ENCODE measurements at places on chromosomes 12 and 14.

- DNase-seq: no peak
Measured at GRCh38 chr14:105466531-105467248, 7.9 kb upstream of the CRIP2 start.

GRCh38 chr12:66637699-66638301 lies 41.1 kb downstream of the GRIP1 start:
- no peak for DNase-seq

DNA sequence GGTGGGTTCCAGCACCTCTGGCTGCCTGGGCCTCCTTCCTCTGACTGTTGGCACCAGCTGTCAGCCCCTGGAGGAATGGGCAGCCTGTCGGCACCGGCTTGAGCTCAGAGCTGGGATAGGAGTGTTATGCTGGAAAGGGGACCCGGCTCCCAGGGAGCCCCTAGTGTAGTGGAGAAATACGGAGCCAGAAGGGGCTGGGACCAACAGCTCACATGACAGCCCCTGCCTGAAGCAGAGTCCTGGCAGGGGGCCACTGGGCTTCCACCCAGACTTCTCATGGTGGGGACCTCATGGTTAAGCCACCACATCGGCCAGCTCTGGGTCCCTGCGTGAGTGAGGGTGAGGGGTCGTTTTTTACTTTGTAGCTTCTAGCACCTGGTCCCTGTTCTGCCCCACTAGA lies 174.5 kb downstream of the TSPAN9 start:
- no peak for DNase-seq

DNA sequence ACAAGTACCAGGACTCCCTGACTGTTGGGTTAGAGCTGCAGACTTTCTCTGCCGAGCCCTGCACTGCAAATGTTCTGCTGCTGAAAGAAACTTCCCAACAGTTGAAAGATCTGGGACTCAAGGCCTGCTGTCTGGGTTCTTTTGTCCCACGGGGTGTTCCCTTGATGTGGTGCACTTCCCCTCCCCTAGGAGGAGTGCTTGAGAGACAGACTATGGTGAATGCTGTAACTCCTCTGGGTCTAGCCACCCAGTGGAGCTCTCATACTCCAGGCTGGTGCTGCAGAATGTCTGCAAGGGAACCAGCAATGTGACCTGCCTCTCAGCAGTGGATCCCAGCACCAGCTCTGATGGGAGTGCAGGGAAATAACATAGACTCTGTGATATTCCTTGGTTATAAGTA lies 129.2 kb upstream of the SLCO1B1 start:
- DNase-seq: no peak

GRCh38 chr14:86321151-86321550 lies 791.2 kb downstream of the FLRT2 start:
- DNase-seq: no peak

GRCh38 chr14:101096551-101096950 lies 193.0 kb upstream of the RTL1 start:
- DNase-seq: no peak

- DNase-seq: no peak
Measured at GRCh38 chr12:39074063-39074462, 168.7 kb upstream of the CPNE8 start.

GRCh38 chr12:12128670-12129069 lies 57.9 kb downstream of the BCL2L14 start:
- DNase-seq: no peak

- DNase-seq: no peak
Measured at GRCh38 chr14:105059925-105060565, 5.2 kb downstream of the GPR132 start.

GRCh38 chr12:82862069-82862841 lies 175.5 kb downstream of the TMTC2 start:
- DNase-seq: no peak

GRCh38 chr14:82447586-82447985 lies 913.9 kb upstream of the SEL1L start:
- DNase-seq: no peak

- no peak for DNase-seq
Measured at GRCh38 chr12:57759360-57759980, 4.6 kb downstream of the MARCHF9 start.

GRCh38 chr12:2733493-2734355 lies 61.0 kb upstream of the FKBP4 start:
- DNase-seq: no peak

- DNase-seq: no peak
Measured at GRCh38 chr12:53207042-53207441, at the start of gene ITGB7. Gene ITGB7, minus strand, starts transcription at chr12:53207251. Its CDS starts 6,808 bp downstream, at chr12:53200443.

DNA sequence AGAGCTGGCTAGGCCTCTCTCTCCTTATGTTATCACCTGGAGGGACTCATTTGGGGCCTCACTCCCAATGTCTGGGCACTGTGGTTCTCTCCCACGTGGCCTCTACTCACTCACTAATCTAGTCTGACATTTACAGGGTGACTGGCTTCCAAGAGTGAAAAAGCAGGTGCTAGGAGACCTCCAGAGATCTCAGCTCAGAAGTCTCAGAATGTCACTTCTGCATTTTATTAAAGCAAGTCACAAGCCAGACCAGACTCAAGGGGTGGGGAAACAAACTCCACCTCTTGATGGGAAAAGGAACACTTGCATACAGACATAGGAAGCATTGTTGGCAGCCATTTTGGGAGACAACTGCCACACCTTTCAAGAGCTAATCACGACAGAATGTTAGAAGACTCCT lies 175.9 kb downstream of the MON2 start:
- no peak for DNase-seq

DNA sequence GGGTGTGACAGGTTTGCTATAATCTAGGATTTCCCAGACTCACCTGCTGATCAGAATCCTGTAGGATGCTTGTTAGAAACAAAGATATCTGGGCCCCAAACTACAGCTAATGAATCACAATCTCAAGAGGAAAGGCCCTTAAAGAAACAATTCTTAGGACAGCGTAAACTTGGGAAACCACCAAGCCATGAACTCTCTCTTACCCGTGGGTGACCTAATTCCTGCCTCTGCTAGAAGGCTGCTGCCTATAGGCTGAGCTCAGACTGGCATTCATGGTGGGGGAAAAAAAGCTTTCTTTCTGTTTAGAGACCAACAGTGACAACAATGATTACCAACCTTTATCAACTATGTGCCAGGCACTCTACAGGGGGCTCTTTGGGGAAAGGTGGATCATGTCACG lies 213.9 kb upstream of the FKBP4 start:
- no peak for DNase-seq

DNA sequence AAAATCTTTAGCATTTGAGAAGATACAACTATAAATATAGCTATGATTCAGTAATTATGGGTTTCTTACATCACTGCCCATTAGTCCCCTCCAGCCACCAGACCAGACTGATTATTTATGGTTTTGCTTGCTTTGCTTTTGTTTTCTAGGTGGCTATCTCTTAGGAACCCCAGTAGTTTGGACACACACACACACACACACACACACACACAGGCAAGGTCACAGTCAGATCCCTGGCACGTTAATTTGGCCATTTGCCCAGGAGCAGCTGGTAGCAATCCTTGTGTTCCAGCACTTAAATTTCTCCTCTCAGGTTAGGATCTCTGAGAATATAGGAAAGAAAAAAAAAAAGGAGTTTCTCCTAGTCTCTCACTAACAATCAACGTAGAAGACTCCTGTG lies 90.2 kb upstream of the RESF1 start:
- DNase-seq: no peak

DNA sequence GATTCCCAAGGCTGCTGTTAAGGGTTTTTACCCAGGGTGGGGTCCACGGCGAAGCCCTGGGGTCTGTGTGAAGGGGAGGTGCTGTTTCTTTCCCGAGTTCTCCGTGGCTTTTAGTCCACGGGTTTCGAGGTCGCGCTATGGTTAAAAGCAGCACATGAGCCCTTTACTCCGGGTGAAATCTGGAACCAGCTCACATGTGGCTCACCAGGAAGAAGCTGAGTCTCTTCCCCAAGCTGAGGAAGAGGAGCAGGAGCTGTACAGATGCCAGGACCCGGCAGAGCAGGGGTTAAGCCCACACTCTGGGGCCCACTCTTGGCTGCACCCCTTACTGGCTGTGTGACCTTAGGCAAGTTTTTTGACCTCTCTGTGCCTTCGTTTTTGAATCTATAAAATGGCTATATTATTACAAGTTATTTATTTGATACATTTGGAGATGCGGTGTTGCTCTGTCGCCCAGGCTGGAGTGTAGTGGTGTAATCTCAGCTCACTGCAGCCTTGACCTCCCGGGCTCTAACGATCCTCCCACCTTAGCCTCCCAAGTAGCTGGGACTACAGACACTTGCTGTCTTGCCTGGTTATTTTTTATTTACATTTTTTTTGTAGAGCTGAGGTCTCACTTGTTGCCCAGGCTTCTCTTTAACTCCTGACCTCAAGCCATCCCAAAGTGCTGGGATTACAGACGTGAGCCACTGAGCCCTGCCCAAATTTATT lies 266.3 kb downstream of the AACS start:
- no peak for DNase-seq

DNA sequence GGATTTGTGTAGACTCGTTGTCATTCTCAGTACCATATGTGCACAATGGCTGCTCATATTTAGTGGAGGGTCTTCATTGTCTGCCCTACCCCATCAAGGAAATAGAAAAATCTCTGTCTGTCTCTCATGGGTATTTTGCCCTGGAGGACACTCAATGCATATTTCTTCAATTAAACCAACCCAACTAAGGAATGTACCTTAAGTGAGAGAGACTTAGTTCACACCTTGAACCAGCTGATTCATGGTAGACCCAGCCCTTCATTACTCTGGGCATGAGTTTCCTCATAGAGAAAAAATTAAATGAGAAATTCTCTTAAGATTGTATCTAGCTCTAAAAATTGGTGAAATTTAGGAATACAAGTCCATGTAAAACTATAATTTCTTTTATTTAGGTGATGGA lies 107.1 kb upstream of the PLEKHG7 start:
- no peak for DNase-seq

DNA sequence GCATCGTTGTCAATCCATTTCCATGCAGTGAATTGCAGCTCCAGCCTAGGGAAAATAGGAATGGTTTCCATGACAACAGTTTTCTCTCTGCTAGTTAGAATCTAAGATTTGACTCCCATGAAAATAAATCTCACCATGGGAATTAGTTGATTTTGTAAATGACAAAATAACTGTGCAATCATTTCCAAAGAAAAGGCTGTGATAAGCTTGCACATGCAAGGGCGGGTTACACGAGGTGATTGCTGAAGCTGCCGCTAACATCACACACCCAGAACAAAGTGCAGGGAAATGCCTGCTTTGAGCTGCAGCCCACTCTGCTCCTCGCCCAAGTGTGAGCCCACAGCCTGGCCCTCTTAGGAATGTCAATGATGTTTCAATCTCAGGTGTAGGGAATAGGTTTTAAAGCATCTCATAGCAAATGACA lies 53.8 kb downstream of the TRIM9 start:
- no peak for DNase-seq

GRCh38 chr14:99212646-99213045 lies 59.4 kb downstream of the BCL11B start:
- no peak for DNase-seq

GRCh38 chr12:32052212-32052713 lies 54.4 kb upstream of the BICD1 start:
- no peak for DNase-seq

GRCh38 chr14:101355284-101355683 lies 206.0 kb upstream of the DIO3 start:
- DNase-seq: no peak

- no peak for DNase-seq
Measured at GRCh38 chr12:48424644-48425043, 47.7 kb upstream of the ANP32D start.

GRCh38 chr12:49792976-49793580 lies 35.1 kb downstream of the NCKAP5L start:
- DNase-seq: no peak

- DNase-seq: no peak
Measured at GRCh38 chr12:110965574-110965973, 45.2 kb upstream of the MYL2 start.

DNA sequence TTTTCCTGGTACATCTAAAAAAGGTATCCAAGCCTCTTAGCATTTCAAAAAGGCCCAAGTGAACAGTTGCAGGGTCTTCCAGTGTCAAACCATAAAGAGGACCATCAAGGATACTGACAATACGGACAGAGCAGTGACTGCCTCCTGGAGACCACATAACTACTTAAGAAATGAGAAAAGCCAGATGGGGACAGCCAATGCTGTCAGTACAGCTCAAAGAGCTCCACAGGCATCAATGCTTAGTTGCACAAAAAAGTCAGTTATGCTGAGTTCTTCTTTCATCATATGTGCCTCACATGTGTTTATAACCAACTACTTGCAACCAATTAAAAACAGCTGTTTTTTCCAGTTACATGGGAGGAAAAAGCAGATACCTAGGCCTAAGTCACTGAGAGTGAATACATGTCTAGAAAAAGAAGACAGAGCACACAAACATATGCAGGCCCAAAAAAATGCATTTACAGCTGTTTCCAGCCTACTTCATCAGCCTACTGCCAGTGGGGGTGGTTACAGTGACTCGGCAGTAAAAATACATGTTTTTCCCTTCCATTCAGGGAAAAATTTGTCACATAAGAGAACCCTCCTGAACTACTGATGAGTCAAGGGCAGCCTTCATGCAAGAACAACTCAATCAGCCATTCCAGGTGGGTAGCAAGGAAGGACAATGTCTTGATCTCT lies 84.0 kb downstream of the DCAF5 start:
- no peak for DNase-seq

DNA sequence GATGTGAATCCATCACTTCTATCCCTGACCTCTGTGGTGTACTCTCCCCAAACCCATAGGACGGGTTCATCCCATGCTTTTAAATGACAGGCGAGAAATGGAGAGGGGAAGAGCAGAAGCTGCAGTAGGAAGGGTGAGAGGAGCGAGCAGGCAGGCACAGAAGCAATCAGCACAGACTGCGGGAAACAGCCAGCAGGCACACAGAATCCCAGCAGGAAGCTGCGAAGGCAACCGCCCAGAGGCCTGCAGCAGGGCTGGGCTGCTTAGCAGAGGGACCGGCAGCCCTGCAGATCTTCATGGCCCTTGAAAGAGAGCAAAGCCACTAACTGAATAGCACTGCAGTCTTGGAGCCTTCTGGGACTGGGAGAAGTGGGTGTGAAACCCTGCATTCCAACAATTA lies 287.0 kb upstream of the FKBP4 start:
- DNase-seq: no peak

- DNase-seq: no peak
Measured at GRCh38 chr12:64687816-64688215, 71.4 kb downstream of the GNS start.

Data from thoracic aorta (tissue), 2 donors.